Activated CD8-positive, alpha-beta memory T cell treated with anti-CD3 and anti-CD28 coated beads for 24 hours (primary cell): ENCODE measurements at places on chromosomes 11 and 22.

GRCh38 chr11:102177974-102178631 is 67.9 kb downstream of the YAP1 start:
- no peak for DNase-seq

- DNase-seq: no peak
Measured at GRCh38 chr11:119889728-119890280, 160.8 kb upstream of the NECTIN1 start.

GRCh38 chr11:68988491-68988890 is 7.7 kb upstream of the MRGPRD start:
- no peak for DNase-seq

DNA sequence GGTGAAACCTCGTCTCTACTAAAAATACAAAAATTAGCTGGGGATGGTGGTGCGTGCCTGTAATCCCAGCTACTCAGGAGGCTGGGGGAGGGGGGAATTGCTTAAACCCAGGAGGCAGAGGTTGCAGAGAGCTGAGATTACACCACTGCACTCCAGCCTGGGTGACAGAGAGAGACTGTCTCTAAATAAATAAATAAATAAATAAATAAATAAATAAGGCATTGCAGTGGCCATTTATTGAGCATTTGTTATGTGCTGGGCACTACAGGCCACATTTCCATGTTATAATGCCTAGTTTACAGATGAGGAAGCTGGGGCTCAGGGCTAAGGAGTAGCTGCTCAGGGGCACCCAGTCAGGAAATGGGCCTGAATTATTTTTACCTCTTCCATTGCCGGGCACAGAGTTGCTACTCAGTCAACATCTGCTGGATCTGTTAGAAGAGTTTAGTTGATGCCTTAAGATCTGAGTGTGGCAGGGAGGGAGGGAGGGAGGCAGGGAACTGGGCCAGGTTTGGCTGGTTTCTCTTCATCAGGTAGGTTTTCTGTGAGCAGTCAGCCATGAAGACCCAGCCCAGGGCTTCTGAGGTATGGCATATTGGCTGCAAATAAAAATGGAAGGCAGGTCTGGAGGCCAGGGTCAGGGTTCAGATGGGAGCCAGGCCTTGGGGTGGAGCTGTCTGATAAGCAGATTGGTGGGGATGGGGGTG is 5.6 kb downstream of the PVALB start:
- DNase-seq: no peak
